Astrocyte of the hippocampus (primary cell): ENCODE measurements at places on chromosomes 7 and 10.
A peak's percentile ranks its signal among the peaks of the same experiment; 100 is the strongest.

DNA sequence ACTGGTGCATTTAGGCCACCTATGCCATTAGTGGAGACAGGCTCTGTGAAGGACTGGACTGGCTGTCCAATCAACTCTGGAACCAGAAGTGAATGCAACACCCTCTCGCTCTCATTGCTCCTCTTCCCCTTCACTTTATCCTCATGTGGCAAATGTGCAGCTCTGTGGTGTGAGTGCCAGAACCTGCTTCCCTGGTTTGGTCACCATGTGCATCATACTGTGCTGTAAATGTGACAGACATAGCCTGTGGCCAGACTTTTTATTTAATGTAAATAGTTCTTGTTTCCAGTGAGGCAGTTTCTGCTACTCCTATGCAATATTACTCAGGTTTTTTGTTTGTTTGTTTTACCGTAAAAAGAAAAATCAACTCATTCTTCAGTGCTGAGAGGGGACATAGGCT lies 73.0 kb upstream of the PPP1R9A start:
- DNase-seq, result no peak

GRCh38 chr7:49089717-49090116 lies 165.4 kb downstream of the CDC14C start:
- no peak for DNase-seq

- no peak for DNase-seq
Observed at GRCh38 chr10:108249940-108250339, 1085.4 kb upstream of the SORCS1 start.

GRCh38 chr10:77899080-77899477 lies 27.5 kb downstream of the DLG5 start:
- peak; percentile 87 for DNase-seq
